ENCODE measurements at places on chromosomes 2 and 18.

GRCh38 chr2:174051741-174052583 lies 86.8 kb upstream of the SP3 start:
- no peak for DNase-seq

- no peak for DNase-seq
These were observed 116.6 kb downstream of the HDAC4 start for GRCh38 chr2:239283961-239284795.

- peak; percentile 15 for DNase-seq
These were observed 126.4 kb upstream of the MGAT5 start for GRCh38 chr2:134127496-134127895.

DNA sequence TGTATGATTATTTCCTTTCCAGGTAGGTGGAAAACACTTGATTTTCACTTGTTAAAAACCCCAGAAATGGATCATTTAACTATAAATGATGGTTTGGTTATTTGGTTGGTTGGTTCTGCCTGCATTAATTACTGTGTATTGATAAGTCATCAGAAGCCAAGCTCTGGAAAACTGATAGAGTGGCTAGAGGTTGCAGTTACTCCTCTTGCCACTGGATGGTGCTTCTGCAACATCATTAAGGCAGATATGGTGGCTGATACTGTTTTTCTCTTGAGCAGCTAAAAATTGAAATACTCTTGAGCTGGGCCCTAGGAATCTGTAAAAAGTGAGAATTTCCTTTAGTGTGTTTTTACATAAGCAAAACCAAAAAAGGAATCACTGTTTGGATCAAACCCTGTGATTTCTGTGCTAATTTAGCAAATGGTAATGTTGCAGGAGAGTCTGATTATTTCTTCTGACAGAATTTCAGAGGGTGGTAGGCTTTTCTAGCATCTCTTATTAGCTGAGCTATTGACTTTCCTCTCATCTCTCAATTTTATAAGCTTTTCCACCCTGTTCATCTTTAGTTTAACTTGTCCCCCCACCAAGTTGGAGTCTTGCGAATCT lies 54.3 kb downstream of the RAB10 start:
- DNase-seq: no peak

- DNase-seq: no peak
These were observed 25.1 kb downstream of the TTC39C start for GRCh38 chr18:24039671-24040070.
